ENCODE measurements at places on chromosomes 4 and X.
A peak's percentile ranks its signal among the peaks of the same experiment; 100 is the strongest.

- no peak for DNase-seq
Measured at GRCh38 chr4:76691807-76692582, 205.9 kb downstream of the SOWAHB start.

- DNase-seq = peak; percentile 67
Measured at GRCh38 chr4:78529569-78530209, 21.9 kb upstream of the ANXA3 start.

GRCh38 chrX:37767430-37767829 lies 12.4 kb upstream of the CYBB start:
- DNase-seq = no peak

- DNase-seq = no peak
Measured at GRCh38 chrX:115229337-115230003, 4.4 kb downstream of the LRCH2 start.

- DNase-seq = no peak
Measured at GRCh38 chr4:8308856-8309771, 39.6 kb downstream of the HTRA3 start.

GRCh38 chr4:148901075-148901705 lies 459.0 kb upstream of the NR3C2 start:
- DNase-seq = no peak

- no peak for DNase-seq
Measured at GRCh38 chr4:64682946-64683345, 273.7 kb upstream of the TECRL start.

DNA sequence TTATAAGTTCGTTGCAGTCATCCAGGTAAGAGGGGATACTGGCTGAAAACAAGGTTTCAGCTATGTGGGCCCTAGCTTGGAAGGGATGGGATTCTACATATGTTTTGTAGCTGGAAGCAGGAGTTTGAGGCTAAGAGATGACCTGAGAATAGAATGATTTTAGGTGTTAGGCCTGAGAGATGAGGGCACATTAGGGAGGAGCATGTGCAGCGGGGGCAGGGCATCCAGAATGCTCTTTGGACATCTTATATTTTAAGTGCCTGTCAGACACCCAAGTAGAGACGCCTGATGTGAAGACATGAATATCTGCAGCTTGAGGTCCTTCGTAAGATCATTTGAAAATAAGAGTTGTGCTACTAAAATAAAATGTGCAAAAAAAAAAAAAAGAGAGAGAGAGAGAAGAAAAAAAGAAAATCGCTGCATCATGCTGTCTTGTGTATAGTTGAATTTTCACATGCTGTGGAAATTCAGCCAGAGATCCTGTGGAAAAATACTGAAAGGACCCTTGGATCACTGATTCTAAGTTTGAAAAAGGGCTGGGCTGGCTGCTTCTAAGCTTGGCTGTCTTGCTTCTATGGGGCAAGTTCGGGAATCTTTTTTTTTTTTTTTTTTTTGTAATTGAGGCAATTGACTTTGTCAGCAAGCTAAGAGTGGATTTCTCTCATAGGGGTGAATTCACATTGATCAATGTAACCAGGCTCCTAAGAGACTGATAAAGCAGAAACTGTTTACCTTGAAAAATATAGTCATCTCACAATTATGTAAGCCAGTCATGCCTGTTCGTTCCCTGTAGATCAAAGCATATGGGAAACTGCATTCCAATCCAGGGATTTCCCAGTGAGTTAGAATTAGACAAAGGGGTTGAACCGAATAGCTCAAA lies 341.0 kb upstream of the GATB start:
- DNase-seq = peak; percentile 55

DNA sequence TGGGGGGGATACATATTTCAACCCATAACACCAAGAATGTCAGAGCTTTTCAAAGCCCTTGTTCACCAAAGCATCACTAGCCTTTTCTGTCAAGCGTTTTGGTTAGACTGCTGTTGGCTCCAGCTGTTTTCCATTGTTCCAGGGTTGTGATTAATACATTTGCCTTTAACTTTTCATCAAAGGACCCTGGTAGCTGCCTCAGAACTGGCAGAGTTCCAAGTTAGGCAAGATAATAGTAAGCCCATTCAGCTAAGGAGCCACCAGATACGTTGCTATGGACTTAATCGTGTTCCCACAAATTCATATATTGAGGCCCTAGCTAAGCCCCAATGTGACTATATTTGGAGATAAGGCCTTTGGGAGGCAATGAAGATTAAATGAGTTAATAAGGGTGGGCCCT lies 37.1 kb downstream of the ENOPH1 start:
- DNase-seq = no peak

DNA sequence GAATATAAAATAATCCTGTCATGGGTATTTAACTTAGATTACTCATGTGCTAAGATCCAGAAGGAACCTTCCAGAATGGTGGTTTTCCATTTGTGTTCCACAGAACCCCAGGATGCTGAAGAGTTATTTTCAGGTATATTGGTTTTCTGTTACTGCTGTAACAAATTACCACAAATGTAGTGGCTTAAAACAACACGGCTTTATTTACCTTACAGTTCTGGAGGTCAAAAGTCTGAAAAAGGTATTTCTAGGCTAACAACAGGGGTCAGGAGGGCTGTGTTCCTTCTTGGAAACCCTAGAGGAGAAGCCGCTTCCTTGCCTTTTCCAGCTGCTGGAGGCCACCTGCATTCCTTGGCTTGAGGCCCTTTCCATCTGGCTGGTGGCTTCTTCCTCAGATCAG lies 57.9 kb upstream of the HPSE start:
- DNase-seq = no peak

- DNase-seq = no peak
Measured at GRCh38 chr4:14262221-14262620, 634.7 kb upstream of the BOD1L1 start.

DNA sequence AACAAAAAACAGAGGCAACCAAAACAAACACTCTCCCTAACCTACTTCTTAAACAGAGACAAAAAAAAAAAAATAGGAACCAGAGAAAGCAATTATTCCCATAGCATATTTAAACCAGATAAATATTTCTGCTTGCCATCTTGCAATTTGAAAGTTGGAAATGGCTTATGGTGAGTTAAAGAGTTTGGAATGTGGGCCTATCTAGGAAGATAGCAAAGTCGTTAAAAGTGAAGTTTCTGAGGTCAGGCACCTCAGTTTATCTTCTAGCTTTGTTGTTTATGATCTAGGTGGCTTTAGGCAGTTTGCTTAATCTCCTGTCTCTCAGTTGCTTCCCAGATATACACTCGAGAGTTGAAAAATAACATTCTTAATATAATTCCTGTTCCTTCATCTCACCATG lies 284.2 kb downstream of the KCNIP4 start:
- no peak for DNase-seq

DNA sequence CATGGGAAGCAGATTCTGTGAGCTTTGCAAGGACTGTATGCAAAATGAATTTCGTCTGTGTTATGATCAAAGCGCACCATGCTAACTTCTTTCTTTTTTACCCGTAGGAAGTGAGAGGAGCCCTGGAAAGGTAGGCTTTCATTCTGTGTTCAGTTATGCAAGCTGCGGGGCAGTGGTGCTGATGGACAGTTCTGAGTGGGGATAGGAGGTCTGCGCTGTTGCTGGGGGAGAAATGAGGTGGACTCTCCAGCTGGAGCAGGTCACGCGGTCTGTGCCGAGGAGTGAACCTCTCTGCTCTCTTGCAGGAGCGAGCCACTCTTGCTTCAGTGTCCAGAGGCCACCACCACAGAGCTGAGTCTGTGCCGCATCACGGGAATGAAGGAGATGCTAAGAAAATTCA lies 4.5 kb downstream of the TRIML1 start:
- no peak for DNase-seq

DNA sequence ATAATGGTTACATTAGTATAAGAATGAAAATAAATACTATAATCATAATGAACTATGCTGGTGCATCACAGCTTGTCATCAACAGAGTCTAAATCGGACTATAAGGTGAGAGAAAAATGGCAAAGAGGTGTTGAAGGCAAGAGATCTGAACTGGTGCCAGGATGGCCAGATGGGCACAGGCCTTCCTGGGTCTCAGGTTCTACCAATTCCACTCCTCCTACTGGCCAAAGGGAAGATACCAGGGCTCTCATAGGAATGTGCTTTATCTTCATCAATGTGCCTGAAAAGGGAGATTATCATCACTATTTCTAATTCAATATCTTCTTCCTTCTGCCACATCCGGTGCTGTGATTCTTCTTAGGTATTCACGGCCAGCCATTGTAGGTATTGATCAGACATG lies 107.6 kb downstream of the GASK1B start:
- DNase-seq = no peak

GRCh38 chrX:76454456-76454927 lies 27.0 kb downstream of the MAGEE1 start:
- peak; percentile 8 for DNase-seq

GRCh38 chrX:29947225-29947624 lies 268.1 kb upstream of the MAGEB2 start:
- peak; percentile 27 for DNase-seq

DNA sequence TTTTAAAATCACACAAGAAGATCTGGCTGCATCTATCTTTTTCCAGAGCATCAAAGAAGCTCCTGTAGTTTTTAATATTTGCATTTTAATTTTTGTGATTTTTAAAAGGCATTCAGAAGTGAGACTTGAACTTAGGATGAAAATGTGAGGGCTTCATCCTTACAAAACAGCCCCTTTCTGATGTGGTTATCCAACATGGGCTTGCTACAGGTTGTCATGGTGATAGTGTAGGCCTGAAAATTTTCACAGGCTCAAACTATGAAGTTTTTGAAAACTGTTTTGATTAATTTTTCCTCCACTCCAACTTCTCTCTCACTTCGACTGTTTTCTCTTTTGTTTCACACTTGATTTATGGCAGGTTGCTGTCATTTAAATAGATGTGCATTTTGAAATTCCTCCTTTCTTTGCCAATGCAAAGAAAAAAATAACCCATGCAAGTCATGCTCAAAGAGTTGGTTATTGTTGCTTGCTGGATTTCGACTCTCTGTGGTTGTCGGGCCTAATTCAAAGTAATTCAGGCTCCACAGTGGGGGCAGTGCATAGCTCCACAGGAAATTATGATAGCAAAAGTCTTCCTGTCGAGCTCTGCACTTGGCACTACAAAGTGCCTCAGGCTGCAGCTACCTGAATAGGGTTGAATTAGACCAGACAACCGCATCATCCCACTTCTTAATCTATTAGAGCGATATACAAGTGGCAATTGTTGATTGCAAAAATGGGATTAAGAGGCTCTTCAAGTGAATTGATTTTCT lies 201.0 kb upstream of the GPR101 start:
- DNase-seq = no peak

GRCh38 chrX:3717742-3718420 lies 4.4 kb upstream of the PRKX start:
- DNase-seq = no peak

DNA sequence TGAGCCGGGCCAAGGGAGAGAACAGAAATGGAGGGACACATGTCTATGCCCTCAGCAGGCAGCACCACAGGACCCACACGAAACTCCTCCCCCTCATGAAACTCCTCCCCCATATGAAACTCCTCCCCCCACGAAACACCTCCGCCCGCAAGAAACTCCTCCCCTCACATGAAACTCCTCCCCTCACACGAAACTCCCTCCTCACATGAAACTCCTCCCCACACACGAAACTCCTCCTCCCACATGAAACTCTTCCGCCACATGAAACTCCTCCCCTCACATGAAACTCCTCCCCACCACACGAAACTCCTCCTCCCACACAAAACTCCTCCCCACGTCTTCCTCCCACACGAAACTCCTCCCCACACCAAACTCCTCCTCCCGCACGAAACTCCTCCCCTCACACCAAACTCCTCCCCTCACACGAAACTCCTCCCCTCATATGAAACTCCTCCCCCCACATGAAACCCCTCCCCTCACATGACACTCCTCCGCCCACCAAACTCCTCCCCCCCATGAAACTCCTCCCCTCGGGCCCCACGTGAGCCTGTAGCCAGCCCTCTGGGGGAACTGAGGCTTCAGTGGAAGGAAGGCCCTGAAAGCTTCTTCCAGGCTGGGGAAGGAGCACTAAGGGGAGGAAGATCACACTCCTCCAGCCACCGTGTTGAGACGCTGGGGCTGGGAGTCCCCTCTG lies 15.2 kb downstream of the ADRA2C start:
- DNase-seq = no peak

- DNase-seq = no peak
Measured at GRCh38 chrX:14038375-14039085, 8.8 kb upstream of the GEMIN8 start.

GRCh38 chrX:50483283-50483682 lies 12.7 kb upstream of the DGKK start:
- DNase-seq = no peak

DNA sequence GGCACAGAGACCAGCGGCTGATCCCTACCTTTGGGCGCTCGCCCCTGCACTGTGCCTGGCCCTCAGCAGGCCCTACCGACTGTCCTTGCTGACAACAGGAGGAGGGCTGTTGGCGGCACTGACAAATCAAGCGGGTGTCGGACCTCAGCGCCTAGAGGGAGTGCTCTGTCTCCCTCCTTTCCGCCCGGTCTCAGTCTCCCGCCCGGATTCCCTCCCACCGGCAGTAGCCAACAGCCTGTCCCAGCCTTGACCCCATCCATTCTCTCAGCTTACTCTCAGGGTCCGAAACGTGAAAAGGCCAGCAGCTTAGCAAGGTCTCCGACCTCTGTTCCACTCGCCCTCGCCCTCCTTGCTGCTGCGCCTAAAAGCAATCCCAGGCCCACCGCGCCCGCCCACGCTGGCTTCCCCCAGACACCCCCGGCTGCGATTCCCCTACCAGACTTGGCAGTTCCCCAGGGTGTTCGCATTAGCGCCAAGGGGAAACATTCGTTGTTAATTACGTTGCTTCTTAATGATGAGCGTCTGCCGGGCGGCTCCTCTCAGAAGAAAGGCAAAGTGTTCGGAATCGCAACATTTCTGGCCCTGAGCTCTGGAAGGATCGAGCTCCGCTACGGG lies 96.2 kb downstream of the SOWAHB start:
- no peak for DNase-seq

DNA sequence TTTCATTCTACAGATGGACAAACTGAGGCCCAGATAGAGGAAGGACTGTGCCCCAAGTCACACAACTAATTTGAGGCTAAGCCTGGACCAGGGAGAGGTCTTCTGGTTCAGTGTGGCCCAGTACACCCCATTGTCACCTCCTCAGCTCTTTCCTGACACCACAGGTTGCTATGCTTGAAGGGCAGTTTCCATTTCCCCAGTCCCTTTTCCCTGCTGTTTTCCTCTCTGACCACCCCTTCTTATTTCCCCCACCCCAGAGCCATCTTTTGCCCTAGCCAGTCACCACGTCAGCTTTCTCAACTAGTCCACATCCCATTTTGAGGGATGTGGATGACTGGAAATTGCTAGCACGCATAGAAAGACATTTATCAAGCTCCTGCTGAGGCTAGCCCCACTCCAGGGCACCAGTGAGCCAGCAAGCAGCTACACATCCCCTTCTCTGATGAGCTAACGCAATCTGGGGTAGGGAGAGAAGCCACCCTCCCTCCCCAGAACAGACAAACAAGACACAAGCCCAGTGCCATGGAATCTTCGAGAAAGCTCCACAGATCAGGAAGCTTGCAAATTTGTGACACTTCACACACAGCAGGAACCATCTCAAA lies 1.3 kb downstream of the GABRE start:
- no peak for DNase-seq

Data from HFFc6 (cell line).